ENCODE measurements at places on chromosomes 4 and X. TPM values are rescaled to one million over a fixed set of nuclear protein-coding genes. Genes with fewer than 3 reads are reported as not detected.

Gene ODAM
- not detected for total RNA-seq

Gene SSX3
- total RNA-seq = not detected

DNA sequence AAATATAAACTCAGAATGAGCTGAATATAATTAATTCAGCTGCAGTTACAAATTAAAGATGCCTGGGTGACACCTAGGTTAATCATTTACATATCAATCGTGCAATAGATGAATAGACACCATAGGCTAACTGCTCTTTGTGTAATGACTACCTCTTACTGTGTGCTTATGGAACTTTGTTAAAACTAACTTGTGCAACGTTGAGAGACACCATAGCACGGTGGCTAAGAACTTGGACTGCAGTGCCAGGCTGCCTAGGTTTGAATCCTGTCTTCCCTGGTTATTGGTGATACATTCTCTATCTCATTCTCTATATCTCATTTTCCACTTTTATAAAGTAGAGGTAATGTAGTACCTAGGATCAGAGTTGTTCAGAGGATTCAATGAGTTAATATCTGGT, 46.9 kb downstream of the SMAD1 start:
- DNase-seq = no peak

- no peak for DNase-seq
Observed at GRCh38 chr4:8539661-8540060, 40.5 kb upstream of the GPR78 start.

- no peak for DNase-seq
Observed at GRCh38 chr4:89981789-89982334, 87.2 kb downstream of the MMRN1 start.

Data from omental fat pad (tissue), 4 donors.